ENCODE measurements at places on chromosomes 3 and 15.

GRCh38 chr15:49179433-49180190 lies 9.6 kb downstream of the GALK2 start:
- no peak for DNase-seq

GRCh38 chr3:19030522-19030839 lies 117.8 kb upstream of the KCNH8 start:
- DNase-seq, result no peak

DNA sequence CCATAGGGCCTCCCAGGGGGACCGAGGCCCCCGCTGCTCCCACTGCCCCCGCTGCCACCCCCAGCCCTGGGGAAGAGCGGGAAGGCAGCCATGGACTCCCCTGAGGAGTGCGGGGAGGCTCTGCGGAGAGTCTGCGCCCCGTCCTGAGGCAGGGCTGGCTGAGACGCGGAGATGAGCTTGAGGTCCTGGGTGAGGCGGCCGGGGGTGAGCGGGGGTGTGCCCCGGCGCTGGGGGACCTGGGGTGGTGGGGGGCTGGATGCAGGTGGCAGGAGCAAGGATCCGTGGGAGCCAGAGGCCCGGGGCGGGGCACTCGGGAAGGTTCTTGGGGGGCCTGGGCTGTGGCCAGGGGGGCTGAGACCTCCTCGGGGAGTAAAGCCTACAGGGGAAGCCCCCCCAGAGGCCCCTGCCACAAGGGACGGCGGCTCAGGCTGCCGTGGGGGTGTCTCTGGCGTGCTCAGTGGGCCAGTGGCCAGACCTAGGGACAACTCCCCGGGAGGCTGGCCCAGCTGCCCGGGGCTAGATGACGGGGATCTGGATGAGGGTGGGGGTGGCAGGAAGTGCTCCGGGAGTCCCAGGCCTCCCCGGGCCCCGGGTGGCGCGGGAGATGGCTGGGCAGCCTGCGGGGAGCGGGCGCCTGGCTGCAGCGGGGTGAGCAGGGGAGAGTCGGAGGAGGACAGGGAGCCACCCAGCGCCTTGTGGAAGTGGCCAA lies 45.9 kb downstream of the HCN4 start:
- no peak for DNase-seq

DNA sequence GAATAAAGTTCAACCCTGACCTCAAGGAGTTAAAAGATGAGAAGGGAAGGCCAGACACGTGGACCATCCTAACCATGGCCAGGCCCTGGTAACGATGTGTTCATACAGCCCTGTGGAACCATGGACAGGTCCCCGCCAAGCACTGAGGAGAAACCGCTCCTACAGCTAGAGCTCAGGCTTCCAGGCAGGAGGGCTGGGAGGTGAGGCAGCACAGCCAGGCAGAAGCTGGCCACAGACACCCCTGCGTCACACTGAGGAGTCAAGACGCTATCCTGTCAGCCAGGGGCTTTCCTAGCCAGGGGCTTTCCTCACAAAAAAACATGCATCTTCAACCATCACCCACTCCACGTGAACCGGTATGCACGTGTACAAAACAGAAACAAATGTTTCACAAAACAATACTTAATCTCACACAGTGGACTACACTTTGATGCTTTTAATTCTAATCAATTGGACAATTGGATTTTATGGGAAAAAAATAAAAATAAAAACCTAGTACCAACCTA lies 73.2 kb downstream of the TBC1D2B start:
- no peak for DNase-seq

DNA sequence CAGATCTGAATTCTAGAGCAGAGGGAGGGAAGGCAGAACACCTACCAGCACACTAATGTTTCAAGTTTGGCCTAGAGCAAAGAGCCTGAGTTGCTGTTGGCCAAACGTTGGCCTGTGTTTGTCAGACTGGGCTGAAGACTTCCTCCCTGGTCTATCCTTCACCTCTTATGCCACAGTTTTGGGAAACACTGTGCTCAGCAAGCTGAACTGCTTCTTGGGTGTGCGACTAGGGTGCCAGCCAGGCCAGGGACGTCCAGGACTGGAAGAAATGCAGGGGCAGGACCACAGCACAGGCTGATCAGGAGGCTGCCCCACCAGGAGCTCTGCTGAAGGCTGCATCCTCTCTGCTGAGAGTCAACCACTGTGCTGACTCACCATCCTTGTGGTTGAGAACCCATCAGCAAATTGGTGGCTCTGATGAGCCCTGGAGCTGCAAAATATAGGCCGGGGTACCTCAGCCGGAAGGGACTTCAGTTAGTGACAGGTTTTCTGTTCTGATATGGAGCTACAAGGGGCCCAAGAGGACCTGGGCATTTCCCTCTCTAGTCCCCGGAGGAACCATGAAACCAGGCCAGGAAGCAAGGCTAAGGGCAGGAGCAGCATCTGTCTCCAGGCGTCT lies 131.6 kb upstream of the RASGRP1 start:
- DNase-seq, result no peak

GRCh38 chr3:41334426-41334825 lies 135.1 kb downstream of the CTNNB1 start:
- DNase-seq, result no peak

GRCh38 chr3:15263120-15263519 lies 57.1 kb downstream of the CAPN7 start:
- no peak for DNase-seq

DNA sequence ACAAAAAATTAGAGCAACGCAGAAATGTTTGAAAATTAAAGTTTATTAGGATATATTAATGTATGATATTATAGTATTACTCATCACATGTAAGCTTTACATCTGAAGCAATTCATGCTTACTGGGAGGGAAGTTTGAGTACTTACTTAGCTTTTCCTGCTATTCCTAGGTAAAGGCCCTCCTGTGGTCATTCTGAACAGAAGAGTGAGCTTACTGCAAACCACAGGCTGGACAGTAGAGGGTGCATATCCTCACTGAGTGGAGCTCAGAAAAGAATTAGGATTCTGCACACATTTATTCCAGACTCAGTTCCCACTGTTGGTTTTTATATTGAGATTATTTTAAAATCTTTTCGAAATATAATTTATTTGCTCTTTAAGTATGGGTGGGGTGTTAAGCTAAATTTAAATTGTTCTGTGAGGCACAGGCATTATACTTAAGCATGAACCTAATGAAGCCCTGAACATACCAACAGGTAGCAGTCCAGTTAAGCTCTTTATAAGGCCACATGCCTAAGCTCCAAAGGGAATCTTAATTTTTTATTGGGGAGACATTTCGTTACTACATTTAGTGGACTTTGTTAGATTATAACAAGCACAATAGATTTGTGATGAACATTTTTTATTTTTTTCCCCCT lies 10.2 kb downstream of the MRPS22 start:
- no peak for DNase-seq

GRCh38 chr15:52334491-52335160 lies 39.0 kb upstream of the MYO5C start:
- DNase-seq, result no peak

DNA sequence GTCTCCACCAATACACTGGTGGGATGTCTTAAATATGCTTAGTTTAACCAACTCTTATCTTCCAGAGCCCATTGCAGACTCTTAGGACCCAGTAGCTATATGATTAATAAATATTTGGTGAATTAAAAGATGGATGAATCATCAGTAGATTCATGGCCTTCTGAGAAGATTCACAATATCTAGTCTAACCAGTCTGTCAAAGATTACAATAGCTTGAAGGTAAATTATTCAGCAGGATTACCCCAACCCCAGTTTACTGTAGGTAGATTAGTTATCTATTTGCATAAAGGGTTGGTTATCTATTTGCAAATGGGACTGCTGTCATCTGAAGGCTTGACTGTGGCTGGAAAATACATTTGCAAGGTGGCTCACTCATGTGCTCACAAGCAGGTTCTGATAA lies 239.4 kb upstream of the THRB start:
- DNase-seq, result no peak

DNA sequence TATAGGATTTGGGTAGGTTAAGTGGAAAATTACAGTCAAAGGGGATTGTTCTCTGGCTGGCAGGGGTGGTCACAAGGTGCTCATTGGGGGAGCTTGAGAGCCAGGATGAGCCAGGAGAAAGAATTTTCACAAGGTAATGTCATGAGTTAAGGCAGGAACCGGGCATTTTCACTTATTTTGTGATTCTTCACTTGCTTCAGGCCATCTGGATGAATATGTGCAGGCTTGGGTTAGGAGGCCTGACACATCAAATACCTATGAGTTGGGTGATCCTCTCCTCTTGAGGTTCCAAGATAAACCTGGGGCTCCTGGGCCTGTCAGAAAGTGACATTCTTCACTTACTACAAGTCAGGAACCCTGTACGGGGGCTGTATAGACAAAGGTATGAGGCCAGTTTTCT lies 68.7 kb downstream of the CD200 start:
- DNase-seq, result no peak

- DNase-seq, result no peak
Measured at GRCh38 chr3:15443826-15444524, 16.6 kb downstream of the EAF1 start.
